ENCODE measurements at places on chromosomes 2 and 18. TPM values are rescaled to one million over a fixed set of nuclear protein-coding genes. Genes with fewer than 3 reads are reported as not detected.

DNA sequence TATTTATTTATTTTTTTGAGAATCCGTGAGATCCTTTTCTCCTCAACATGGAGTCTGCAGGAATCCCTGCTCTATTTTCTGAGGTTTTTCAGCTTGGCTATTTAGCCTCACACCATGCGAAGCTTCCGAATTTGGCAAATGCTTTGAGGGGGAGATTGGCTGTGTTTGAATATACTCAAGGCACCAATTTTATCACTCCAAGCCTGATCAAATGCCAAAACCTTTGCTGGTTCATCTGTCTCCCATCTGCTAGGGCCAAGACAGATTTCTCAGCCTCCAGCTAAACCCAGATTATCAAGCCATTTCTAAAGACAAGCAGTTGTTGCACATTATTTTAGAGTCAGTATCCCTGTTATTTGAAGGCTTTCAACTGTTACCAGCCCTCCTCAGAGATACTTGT is 295.7 kb downstream of the XIRP2 start:
- no peaks in the 10 kb centered on the region for H3K27me3 ChIP-seq
- H3K4me3 ChIP-seq, result no peak overlapping the region
- H3K36me3 ChIP-seq, result no peaks in the 10 kb centered on the region
- no peak for DNase-seq

GRCh38 chr2:168114040-168114439 is 133.4 kb downstream of the STK39 start:
- peaks cover 34% of the 10 kb centered on the region for H3K36me3 ChIP-seq
- DNase-seq, result no peak
- H3K27ac ChIP-seq, result no peak overlapping the region
- no peak overlapping the region for H3K4me3 ChIP-seq
- H3K27me3 ChIP-seq, result no peaks in the 10 kb centered on the region
- H3K4me1 ChIP-seq, result no peaks in the 10 kb centered on the region

DNA sequence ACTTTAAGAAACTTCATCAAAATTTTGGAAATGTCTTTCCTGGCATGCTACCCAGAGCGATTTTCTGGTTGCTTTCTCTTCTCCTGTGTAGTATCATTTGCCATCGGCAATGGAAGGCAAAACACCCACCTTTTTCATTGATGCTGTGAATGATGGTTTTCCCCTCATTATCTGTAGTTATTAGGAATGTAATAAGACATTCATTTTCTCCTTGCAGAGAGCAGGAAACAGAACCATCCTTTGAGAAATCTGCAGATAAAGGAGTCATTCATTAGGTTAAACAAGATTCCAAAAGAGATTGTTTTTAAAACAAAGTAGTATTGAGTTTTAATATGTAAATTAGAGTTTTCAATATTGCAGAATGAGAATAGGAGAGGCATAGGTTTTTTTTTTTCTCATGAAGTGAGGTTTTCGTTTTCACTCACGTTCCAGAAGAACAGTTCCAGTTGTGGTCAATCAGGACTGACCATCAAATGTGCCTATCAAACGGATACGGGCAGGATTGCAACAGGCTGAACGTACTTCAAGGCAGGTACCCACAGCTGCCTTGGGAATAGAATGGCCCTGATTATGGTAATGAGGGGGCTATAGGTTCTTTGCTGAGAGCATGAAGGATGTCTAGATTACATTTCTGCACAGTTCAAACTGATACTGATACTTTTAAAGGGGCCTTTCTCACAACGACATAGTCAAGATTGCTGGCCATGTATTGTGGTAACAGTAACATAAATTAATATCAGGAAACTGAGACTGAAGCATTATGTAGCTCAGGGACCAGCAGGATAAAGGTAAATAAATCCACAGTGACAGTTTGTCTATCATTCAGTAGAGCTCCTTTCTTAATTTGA is 49.8 kb upstream of the PLA2R1 start:
- H3K36me3 ChIP-seq, result no peaks in the 10 kb centered on the region
- no peak overlapping the region for H3K4me3 ChIP-seq
- H3K4me1 ChIP-seq, result no peaks in the 10 kb centered on the region

- H3K4me1 ChIP-seq, result no peaks in the 10 kb centered on the region
- H3K27ac ChIP-seq, result no peak overlapping the region
- no peaks in the 10 kb centered on the region for H3K36me3 ChIP-seq
These were observed 56.3 kb upstream of the UPP2 start for GRCh38 chr2:158045362-158045761.

- no peak overlapping the region for H3K27ac ChIP-seq
- H3K4me1 ChIP-seq, result no peaks in the 10 kb centered on the region
- no peak for DNase-seq
- peaks cover 23% of the 10 kb centered on the region for H3K36me3 ChIP-seq
These were observed 47.7 kb downstream of the HS6ST1 start for GRCh38 chr2:128270672-128271596.

DNA sequence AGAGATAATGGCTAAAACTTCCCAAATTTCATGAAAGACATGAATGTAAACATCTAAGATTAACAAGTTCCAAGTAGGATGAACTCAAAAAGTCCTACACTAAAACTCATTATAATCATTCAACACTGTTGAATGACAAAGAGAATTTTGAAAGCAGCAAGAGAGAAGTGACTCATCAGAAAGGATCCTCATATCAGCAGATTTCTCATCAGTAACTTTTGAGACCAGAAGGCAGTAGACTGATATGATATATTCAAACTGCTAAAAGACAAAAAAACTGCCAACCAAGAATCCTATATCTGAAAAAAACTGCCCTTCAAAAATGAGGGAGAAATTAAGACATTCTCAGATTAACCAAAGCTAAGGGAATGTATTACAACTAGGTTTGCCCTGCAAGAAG is 130.6 kb upstream of the OTX1 start:
- DNase-seq, result no peak
- H3K27ac ChIP-seq, result no peak overlapping the region
- no peak overlapping the region for H3K4me3 ChIP-seq
- peaks cover 8% of the 10 kb centered on the region for H3K36me3 ChIP-seq

- no peaks in the 10 kb centered on the region for H3K27me3 ChIP-seq
- no peaks in the 10 kb centered on the region for H3K4me1 ChIP-seq
- no peak for DNase-seq
- H3K36me3 ChIP-seq, result no peaks in the 10 kb centered on the region
- H3K27ac ChIP-seq, result no peak overlapping the region
- H3K4me3 ChIP-seq, result no peak overlapping the region
These were observed 43.4 kb downstream of the TMEM131 start for GRCh38 chr2:97952357-97952756.

GRCh38 chr2:70003093-70003830 is 41.8 kb upstream of the ASPRV1 start:
- no peak overlapping the region for H3K27ac ChIP-seq
- no peaks in the 10 kb centered on the region for H3K36me3 ChIP-seq
- H3K4me1 ChIP-seq, result no peaks in the 10 kb centered on the region
- no peak for DNase-seq
- H3K4me3 ChIP-seq, result no peak overlapping the region
- H3K27me3 ChIP-seq, result no peaks in the 10 kb centered on the region

GRCh38 chr18:25038261-25038660 is 313.7 kb downstream of the ZNF521 start:
- H3K36me3 ChIP-seq, result no peaks in the 10 kb centered on the region
- no peak for DNase-seq
- H3K4me1 ChIP-seq, result no peaks in the 10 kb centered on the region
- H3K27ac ChIP-seq, result no peak overlapping the region

- no peaks in the 10 kb centered on the region for H3K4me1 ChIP-seq
- H3K27ac ChIP-seq, result no peak overlapping the region
- no peaks in the 10 kb centered on the region for H3K36me3 ChIP-seq
- no peak overlapping the region for H3K4me3 ChIP-seq
- H3K27me3 ChIP-seq, result no peaks in the 10 kb centered on the region
These were observed 786.9 kb downstream of the EPHA4 start for GRCh38 chr2:220785178-220785577.

DNA sequence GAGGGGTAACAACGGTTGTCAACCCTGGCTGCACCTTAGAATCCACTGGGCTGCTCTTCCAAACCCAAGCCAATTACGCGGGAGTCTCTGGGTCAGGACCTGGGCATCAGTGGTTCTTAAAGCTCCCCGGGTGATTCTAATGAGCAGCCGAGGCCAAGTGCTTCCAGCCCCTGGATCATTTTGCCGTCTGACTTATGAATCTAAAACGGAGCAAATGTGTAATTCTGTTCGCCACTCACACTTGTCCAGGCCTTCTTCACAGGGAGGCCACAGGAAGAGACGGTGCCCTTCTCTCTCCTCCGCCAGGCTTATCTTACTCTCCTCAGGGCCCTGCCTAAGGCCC is 78.5 kb downstream of the MCFD2 start:
- peaks cover 6% of the 10 kb centered on the region for H3K4me1 ChIP-seq
- no peaks in the 10 kb centered on the region for H3K36me3 ChIP-seq
- no peak for DNase-seq

GRCh38 chr2:153027533-153027932 is 309.1 kb downstream of the ARL6IP6 start:
- DNase-seq, result no peak
- H3K4me1 ChIP-seq, result no peaks in the 10 kb centered on the region
- no peaks in the 10 kb centered on the region for H3K36me3 ChIP-seq
- H3K27me3 ChIP-seq, result no peaks in the 10 kb centered on the region
- H3K4me3 ChIP-seq, result no peak overlapping the region

- no peaks in the 10 kb centered on the region for H3K27me3 ChIP-seq
- H3K4me1 ChIP-seq, result no peaks in the 10 kb centered on the region
- H3K36me3 ChIP-seq, result no peaks in the 10 kb centered on the region
- no peak for DNase-seq
- H3K27ac ChIP-seq, result no peak overlapping the region
These were observed 38.2 kb upstream of the TWSG1 start for GRCh38 chr18:9296233-9297006.

The CYRIA gene
- 2.2 TPM for total RNA-seq

The ERFE gene
- total RNA-seq, result not detected

The CCDC150 gene
- 3.2 TPM for total RNA-seq

The NYAP2 gene
- total RNA-seq, result under 0.01 TPM

The DIPK1C gene
- total RNA-seq, result not detected

The RUFY4 gene
- not detected for total RNA-seq

The CRYGC gene
- not detected for total RNA-seq

All from stomach (tissue), 19 donors.